ENCODE measurements at places on chromosomes 12 and 14.

DNA sequence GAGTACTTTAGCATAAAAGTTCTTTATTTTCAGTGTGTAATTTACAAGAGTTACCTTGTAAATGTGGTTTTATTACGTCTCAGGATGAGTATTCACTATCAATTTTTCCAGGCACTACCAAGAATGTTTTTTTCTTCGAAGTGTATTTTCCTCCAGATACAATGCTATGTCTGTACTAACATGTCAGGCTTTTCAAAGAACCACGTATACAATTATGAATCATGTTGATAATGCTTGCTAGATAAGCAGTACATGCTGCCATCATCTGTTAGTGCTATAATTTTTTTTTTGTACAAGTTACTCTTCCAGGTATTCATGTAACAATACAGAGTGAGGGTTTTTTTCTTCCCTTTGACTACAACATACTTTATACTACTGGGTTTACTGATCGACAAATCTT is 5.6 kb upstream of the KANSL2 start:
- DNase-seq: no peak

DNA sequence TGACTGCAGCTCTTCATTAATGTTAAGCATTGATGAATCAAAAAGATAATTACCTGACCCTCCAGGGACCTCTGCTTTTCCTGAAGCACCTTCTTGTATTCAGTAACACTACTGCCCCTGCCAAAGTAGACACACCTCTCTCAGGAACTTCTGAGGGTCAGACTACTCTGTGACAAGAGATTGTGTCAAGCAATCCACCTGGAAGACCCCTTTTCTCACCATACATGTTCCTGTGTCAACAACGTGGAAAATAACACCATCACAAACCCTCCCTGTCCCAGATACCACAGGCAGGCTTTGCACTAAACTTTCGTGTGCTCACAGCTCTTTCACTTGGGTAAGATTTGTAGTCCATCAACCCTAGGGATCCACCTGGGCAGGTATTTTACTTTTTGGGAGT is 13.2 kb downstream of the KRT76 start:
- DNase-seq: no peak

DNA sequence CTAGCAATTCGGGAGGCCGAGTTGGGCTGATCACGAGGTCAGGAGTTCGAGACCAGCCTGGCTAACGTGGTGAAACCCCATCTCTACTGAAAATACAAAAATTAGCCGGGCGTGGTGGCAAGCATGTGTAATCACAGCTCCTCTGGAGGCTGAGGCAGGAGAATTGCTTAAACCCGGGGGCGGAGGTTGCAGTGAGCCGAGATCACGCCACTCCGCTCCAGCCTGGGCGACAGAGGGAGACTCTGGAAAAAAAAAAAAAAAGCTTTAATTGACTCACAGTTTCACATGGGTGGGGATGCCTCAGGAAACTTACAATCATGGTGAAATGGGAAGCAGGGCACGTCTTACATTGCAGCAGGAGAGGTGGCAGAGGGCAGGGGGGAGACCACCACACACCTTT is 30.6 kb upstream of the SLC2A3 start:
- DNase-seq: no peak

- DNase-seq: no peak
Measured at GRCh38 chr12:57342207-57342691, 88.6 kb downstream of the R3HDM2 start.

DNA sequence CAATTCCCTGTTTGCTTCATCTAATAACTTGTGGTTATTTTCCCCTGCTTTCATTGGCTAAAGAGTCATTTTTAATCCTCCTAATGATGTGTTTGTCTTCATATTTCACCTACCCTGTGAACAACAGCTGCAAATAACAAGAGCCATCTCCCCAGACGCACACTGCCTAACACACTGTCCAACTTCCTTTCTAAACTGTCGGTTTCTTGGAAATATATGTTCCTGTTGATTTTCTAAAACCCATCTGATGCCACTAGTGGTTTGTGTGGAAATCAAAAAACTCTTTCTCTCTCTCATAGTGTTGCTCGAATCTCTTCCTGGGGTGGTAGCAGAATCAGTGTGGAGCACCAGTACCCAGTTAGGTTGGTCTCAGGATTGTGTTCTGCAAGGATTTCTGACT is 226.9 kb downstream of the EPS8 start:
- no peak for DNase-seq

DNA sequence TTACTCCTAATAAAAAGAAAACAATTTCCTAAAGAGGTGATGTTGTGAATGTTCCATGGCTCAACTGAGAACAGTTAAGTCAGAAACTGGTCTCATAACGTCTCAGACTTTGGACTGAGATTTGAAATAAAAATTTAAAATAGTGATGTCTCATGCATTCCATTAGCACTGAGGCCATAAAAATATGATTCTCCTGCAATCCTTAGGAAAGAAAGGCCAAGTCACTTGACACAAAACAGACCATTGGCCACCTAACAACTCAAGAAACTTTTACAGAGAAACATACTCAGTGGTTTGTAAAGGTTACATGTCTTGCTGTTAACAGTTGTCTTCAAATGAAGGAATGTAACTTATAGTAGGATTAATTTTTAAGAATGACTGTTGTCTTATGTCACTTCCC is 58.1 kb downstream of the STAB2 start:
- no peak for DNase-seq

- DNase-seq: no peak
Measured at GRCh38 chr12:22283006-22283506, 51.5 kb downstream of the ST8SIA1 start.

DNA sequence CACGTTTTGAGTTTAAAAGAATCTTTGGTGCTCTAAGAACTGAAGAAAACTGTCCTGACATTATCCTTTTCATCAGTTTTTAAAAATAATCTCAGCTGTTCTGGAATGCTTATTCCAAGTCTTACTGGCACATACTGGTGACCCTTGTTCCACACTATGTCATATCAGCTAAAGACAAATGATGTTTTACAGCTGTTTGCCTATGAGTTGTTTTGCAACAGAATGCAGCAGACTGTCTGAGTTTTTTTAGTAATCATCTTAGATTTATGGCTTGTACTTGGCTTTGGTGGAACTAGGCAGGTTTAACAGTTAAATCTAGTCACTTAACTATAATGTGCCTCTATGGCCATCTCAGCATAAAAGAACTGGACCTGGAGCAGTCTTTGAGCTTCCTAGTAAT is 91.6 kb upstream of the GRIN2B start:
- DNase-seq: no peak

- DNase-seq: no peak
Measured at GRCh38 chr14:39015964-39016577, 87.0 kb downstream of the SEC23A start.

DNA sequence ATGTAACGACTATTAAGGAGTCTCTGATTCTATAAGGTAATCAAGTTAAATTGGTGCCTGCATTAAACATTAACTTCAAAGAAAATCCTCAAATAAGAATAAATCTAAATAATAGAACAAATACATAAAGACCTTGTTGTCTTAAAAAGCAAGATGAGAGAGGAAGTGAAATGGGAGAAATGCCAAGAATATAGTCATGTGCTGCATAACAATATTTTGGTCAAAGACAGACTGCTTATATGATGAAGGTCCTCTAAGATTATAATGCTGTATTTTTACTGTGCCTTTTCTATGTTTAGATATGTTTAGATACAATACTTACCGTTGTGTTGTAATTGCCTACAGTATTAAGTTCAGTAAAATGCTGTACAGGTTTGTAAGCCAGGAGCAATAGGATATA is 213.6 kb downstream of the C12orf42 start:
- no peak for DNase-seq

GRCh38 chr12:48972952-48973483 is 1.5 kb upstream of the WNT10B start:
- DNase-seq: no peak

DNA sequence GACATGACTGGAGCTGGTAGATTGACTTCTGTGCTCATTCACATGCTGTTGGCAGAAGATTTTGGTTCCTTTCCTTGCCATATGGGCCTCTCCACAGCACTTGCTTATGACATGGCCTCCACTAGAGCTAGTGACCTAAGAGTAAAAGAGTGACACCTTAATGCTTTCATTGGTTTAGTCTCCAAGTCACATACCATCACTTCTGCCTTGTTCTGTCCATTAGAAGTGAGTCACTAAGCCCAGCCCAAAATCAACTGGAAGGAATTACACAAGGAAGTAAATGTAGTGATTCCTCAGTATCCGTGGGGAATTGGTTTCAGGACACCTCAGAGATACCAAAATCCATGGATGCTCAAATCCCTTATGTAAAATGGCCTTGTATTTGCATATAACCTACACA is 81.3 kb downstream of the PPHLN1 start:
- DNase-seq: no peak

DNA sequence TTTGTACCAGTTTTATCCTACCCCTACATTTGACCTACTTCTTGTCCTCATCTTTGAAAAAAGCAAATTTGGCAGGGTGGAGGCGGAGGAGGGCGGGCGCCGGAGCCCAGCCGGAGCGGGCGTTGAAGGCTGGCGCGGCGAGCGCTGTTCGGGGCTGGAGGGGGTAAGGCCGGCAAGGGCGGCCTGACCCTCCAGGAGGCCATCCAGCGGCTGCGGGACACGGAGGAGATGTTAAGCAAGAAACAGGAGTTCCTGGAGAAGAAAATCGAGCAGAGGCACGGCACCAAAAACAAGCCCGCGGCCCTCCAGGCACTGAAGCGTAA is 27.2 kb downstream of the FBXO34 start:
- no peak for DNase-seq

DNA sequence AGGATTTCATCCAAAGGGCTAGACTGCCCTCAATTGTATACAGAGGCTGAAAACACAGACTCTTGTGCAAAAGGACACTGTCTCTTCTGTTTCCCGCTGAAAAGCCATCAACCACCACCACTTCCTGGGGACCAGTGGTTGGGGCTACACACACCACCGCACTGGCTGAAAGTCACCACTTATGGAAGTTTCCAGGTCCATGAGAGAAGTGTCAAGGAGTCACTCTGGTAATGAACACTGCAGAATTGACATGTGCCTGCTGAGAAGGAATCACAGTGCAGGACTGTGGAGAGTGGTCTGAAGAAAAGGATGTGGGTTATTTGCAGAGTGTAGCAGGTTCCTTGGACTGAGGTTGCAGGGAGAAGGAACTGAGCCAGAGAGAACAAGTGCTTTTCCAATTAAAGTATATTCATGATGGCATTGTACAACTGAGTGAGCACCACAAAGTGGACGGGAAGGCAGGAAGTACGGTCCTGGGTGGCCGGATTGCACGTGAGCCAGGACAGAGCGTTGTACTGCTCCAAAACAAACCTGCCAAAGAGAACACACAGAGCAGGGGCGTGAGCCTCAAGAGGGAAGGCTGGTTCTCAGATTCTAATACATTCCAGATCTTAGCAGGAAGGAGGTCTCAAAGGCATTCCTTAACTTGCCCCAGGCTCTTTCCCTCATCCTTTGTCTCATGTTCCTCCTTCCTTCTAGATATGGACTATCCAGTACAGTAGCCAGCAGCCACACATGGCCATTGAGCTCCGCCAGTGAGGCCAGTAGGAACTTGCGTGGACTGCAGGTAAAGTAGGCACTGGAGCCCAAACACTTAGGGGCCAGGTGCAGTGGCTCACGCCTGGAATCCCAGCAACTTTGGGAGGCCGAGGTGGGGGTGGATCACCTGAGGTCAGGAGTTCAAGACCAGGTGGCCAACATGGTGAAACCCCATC is 316.4 kb downstream of the MED13L start:
- no peak for DNase-seq

DNA sequence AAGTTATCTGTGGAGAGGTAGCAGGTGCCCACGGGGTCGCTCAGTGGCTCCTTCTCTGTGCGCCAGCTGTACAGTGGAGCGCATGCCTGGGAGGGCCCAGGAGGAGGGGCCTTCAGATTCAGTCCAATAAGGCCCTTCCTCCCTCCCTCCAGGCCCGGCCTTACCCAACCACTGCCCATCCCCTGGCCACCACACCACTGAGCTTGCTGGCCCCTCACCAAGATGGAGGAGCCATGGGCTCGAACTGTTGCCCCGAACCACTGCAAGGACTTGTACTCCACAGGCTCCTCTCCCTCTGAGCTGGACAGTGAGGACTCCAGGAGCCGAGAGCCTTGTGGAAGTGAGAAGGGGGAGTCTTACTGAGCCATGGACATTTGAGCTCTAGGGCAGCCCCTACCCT is 9.8 kb downstream of the ITGA5 start:
- DNase-seq: no peak

DNA sequence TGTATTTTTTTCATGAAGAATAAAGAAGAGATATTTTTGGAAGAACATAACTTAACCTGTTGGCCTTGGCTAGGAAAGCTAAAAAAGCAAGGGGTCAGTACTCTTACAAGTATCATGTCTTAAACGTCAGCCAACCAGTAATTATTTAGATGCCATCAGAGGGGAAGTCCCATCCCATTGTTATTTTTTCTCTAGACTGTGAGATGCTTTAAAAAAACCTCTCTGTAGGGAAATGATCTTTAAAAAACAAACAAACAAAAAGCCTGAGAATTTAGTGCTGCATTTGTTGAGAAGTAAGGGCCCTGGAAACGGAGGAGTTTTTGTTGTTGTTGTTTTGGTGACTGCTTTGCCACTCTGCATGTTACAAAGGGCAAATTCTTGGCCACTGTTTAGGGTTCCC is 474.0 kb downstream of the ZFP36L1 start:
- no peak for DNase-seq

- no peak for DNase-seq
Measured at GRCh38 chr12:127416796-127417195, 850.2 kb upstream of the TMEM132C start.

DNA sequence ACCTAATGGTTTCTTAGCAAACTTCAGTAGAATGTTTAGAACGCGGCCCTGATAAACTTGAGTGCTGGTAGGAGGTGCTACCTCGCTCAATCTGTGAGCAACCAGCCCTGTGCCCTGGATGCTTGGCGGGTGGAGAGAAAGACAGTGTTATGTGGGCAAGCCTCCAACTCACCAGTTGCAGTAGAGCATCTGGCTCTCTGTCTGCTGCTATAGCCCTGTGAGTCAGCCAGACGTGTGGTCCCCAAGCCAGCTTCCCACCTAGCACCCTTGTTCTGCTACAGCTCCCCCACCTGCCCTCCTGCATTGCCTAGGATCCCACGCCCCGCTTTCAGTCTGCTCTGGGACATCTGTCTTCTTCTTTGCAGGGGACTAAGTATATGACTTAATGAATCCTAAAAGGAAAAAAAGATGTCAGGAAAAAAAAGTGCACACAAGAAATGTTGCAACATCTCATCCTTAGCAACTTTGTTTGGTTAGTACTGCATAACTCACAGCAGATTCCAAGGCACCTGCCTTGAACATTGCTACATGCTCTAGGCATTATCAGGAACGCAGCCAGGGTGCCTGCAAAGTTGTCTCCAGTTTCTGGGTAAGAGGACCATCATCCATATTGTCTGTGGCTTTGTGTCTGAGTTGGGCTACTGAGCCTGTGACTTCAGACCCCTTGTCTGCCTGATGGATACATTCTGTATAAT is 13.6 kb downstream of the SNRNP35 start:
- DNase-seq: peak; percentile 46

DNA sequence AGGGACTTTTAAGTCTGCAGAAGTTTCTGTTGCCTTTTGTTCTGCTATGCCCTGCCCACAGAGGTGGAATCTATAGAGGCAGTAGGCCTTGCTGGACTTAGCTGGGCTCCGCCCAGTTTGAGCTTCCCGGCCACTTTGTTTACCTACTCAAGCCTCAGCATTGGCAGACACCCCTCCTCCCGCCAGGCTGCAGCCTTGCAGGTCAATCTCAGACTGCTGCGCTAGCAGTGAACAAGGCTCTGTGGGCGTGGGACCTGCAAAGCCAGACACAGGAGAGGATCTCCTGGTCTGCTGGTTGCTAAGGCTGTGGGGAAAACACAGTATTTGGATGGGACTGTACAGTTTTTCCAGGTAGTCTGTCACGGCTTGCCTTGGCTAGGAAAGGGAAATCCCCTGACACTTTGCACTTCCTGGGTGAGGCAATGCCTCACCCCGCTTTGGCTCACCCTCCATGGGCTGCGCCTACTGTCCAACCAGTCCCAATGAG is 43.7 kb downstream of the CCDC59 start:
- DNase-seq: no peak

Measured in NCI-H446 treated with DMSO at 0.1 percent for 48 hours (cell line).